Activated T-cell treated with anti-CD3 and anti-CD28 coated beads, Interleukin-2, amount 50 U/mL, for 72 hours (primary cell): ENCODE measurements at places on chromosomes 6 and 20. TPM values are rescaled to one million over a fixed set of nuclear protein-coding genes. Genes with fewer than 3 reads are reported as not detected.

GRCh38 chr20:19928328-19929011, 88.7 kb upstream of the NAA20 start:
- H3K4me3 ChIP-seq = no peak overlapping the region
- no peaks in the 10 kb centered on the region for H3K4me1 ChIP-seq
- H3K36me3 ChIP-seq = no peaks in the 10 kb centered on the region
- no peak for DNase-seq

GRCh38 chr6:25041485-25042035, 105.8 kb upstream of the RIPOR2 start:
- no peaks in the 10 kb centered on the region for H3K27me3 ChIP-seq
- peak overlapping the region; percentile 100 for H3K27ac ChIP-seq
- peak overlapping the region; percentile 100 for H3K4me3 ChIP-seq
- DNase-seq = no peak

GRCh38 chr6:167487749-167488664, 163.1 kb downstream of the TTLL2 start:
- no peaks in the 10 kb centered on the region for H3K36me3 ChIP-seq
- no peak overlapping the region for H3K27ac ChIP-seq
- DNase-seq = no peak

DNA sequence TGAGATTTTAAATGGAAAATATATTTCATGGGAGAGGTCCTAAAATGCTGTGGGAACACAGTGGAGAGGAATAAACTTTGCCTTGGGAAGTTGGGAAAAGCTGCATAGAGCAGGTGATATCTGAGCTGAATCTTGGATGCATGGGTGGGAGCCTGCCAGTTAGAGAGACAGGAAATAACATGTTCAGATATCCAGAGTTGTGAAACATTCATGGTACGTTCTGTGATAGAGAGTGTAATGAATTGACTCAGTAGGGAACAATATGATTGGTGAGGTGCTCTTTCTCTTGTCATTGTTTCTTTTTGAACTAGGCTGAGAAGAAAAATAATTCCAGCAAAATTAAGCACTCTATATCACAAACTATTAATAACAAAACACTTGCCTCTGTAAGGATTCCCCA, 72.8 kb downstream of the RPS12 start:
- no peak overlapping the region for H3K4me3 ChIP-seq
- no peaks in the 10 kb centered on the region for H3K4me1 ChIP-seq
- peaks cover 15% of the 10 kb centered on the region for H3K27me3 ChIP-seq
- H3K36me3 ChIP-seq = peaks cover 1% of the 10 kb centered on the region
- no peak for DNase-seq

DNA sequence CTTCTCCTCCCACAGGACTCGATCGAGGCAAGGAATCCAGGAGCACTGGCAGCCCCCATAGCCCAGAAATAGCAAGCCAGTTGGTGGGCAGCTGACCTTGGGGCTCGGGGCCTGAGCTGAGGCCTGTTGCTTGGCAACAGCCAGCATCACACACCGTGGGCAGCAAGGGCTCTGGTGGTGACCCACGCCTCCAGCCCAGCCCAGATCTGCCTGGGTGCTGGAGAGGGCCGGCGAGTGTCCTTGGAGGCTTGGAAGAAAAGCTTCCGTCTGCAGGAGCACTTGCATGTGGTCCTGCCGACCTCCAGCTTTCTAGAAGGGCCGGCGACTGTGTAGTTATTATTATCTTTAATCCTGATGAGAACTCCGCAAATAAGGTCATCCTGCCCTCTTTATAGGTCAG, 67.3 kb downstream of the STK35 start:
- peaks cover 20% of the 10 kb centered on the region for H3K27me3 ChIP-seq
- no peak for DNase-seq
- no peak overlapping the region for H3K27ac ChIP-seq

DNA sequence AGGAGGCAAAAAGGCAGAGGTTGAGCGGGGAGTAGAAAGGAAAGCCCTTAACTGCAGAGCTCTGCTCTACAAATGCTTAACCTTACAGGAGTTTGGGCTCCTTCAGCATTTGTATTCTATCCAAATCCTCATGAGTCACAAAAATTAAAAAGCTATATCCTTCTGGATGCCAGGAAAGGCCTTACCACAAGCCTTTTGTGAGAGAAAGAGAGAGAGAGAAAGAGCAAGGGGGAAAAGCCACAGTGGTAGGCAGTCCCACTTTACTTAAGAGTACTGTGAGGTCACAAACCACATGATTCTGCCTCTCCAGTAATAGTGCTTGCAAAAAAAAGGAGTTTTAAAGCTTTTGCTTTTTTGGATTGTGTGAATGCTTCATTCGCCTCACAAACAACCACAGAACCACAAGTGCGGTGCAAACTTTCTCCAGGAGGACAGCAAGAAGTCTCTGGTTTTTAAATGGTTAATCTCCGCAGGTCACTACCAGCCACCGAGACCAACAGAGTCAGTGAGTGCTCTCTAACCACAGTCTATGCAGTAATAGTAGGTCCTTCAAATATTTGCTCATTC, at the start of gene RUNX2:
Gene RUNX2 (plus strand): TSS at position 375 of the 567 bp plus-strand sequence. CDS start 397 bp downstream, outside the sequence.
- H3K27me3 ChIP-seq = no peaks in the 10 kb centered on the region
- H3K4me3 ChIP-seq = peak within 1 kb of the TSS; percentile 88
- DNase-seq = peak; percentile 4
- peaks cover 44% of the 10 kb centered on the region for H3K4me1 ChIP-seq
- H3K27ac ChIP-seq = peak within 1 kb of the TSS; percentile 89

- H3K27me3 ChIP-seq = no peaks in the 10 kb centered on the region
- H3K36me3 ChIP-seq = peaks cover 2% of the 10 kb centered on the region
- no peak for DNase-seq
- H3K27ac ChIP-seq = no peak overlapping the region
- H3K4me1 ChIP-seq = peaks cover 38% of the 10 kb centered on the region
- peak overlapping the region; percentile 48 for H3K4me3 ChIP-seq
Observed at GRCh38 chr20:3788685-3789155, 2.2 kb upstream of the CENPB start.

DNA sequence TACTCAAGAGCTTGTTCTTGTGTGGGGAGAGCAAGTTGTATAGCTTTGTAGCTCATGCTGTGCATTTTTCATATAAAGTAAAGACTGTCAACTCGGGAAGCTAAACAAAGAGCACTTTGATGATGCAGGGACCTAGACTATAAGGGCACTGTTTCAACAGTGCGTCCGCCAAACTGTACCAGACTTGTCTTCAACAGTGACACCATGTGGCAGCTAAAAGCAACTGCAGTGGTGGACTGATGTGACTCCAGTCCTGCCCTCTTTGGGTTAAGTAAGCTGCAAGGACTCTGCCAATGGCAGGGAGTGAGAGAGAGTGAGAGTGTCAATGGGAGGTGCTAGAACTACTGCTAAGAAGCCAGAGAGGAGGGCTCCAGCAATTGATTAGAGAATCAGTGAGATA, 48.1 kb upstream of the MC3R start:
- no peaks in the 10 kb centered on the region for H3K4me1 ChIP-seq
- no peak overlapping the region for H3K27ac ChIP-seq

DNA sequence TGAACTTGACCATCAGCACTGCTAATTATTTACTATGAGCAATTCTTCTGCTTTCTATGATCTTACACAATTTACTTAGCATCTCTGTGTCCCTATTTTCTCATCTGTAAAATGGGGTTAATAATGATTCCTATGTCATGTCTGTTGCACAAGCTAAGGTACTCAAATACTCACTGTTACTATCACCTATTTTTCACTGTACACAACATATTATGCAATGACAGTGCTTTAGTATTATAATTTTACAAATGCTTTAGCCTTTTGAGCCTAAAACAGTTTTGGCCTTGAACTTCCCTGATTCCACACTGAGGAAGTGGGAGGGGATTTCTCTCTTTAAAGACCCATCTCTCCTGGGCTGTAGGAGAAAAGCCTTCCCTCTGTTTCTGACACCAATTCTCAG, 36.9 kb upstream of the THEMIS start:
- H3K36me3 ChIP-seq = peaks cover 12% of the 10 kb centered on the region
- no peak overlapping the region for H3K27ac ChIP-seq
- H3K27me3 ChIP-seq = no peaks in the 10 kb centered on the region
- peaks cover 71% of the 10 kb centered on the region for H3K4me1 ChIP-seq
- no peak overlapping the region for H3K4me3 ChIP-seq

GRCh38 chr6:97865612-97866011, 582.6 kb upstream of the MMS22L start:
- H3K36me3 ChIP-seq = no peaks in the 10 kb centered on the region
- DNase-seq = no peak
- H3K4me3 ChIP-seq = no peak overlapping the region
- no peak overlapping the region for H3K27ac ChIP-seq
- H3K27me3 ChIP-seq = no peaks in the 10 kb centered on the region

- H3K36me3 ChIP-seq = no peaks in the 10 kb centered on the region
- peaks cover 8% of the 10 kb centered on the region for H3K4me1 ChIP-seq
- H3K27me3 ChIP-seq = peaks cover 21% of the 10 kb centered on the region
- peak; percentile 1 for DNase-seq
- no peak overlapping the region for H3K4me3 ChIP-seq
- no peak overlapping the region for H3K27ac ChIP-seq
Observed at GRCh38 chr20:13684566-13685222, 46.0 kb upstream of the TASP1 start.

- no peak overlapping the region for H3K27ac ChIP-seq
- no peak overlapping the region for H3K4me3 ChIP-seq
- no peaks in the 10 kb centered on the region for H3K36me3 ChIP-seq
- peak; percentile 5 for DNase-seq
- peaks cover 18% of the 10 kb centered on the region for H3K27me3 ChIP-seq
Observed at GRCh38 chr20:58086763-58087561, 141.5 kb downstream of the ANKRD60 start.

- H3K27me3 ChIP-seq = peaks cover 38% of the 10 kb centered on the region
- no peak for DNase-seq
- H3K4me1 ChIP-seq = peaks cover 10% of the 10 kb centered on the region
- H3K4me3 ChIP-seq = peak overlapping the region; percentile 86
Observed at GRCh38 chr6:12956991-12957320, 240.4 kb downstream of the PHACTR1 start.

- no peak overlapping the region for H3K27ac ChIP-seq
- H3K4me1 ChIP-seq = no peaks in the 10 kb centered on the region
- no peaks in the 10 kb centered on the region for H3K36me3 ChIP-seq
- peaks cover 12% of the 10 kb centered on the region for H3K27me3 ChIP-seq
- H3K4me3 ChIP-seq = no peak overlapping the region
- DNase-seq = no peak
Observed at GRCh38 chr6:54072635-54073313, 38.5 kb upstream of the MLIP start.

DNA sequence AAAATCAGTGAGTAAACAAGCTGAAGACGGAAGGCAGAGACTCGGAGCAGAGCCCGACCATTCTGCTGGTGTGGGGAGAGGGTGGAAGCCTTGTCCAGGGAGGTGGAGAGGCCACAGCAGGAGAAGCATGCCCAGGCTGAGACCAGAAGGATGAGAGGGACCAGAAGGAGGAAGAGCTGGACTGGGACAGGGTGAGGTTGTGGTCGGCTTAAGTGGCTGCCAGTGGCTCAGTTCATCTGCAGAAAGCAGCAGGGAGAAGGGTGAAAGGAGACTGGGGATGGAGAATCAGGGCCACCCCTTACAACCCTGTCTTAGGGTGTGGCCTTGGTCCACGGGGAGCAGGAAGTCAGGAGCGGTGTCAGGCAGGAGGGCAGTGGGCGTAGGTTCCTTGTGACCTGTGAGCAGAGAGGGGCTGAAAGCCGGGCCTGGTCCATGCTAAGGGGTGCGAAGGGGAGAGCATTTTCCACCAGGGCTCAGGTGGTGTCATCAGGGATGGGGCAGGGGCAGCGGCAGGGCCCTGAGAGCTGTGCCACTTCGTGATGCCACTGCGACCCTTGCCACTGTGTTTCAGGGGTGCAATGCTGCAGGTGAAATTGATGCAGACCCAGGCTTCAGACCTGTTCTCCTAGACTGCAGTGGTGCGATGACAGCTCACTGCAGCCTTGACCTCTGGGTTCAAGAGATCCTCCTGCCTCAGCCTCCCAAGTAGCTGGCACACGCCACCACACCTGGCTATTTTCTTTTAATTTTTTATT, 81.1 kb downstream of the TTLL2 start:
- H3K27me3 ChIP-seq = no peaks in the 10 kb centered on the region
- H3K27ac ChIP-seq = no peak overlapping the region
- no peak for DNase-seq
- no peaks in the 10 kb centered on the region for H3K4me1 ChIP-seq

- H3K27ac ChIP-seq = no peak overlapping the region
- H3K4me1 ChIP-seq = no peaks in the 10 kb centered on the region
- H3K27me3 ChIP-seq = peaks cover 7% of the 10 kb centered on the region
- no peak for DNase-seq
- no peaks in the 10 kb centered on the region for H3K36me3 ChIP-seq
- no peak overlapping the region for H3K4me3 ChIP-seq
Observed at GRCh38 chr6:32427218-32427617, 12.5 kb upstream of the HLA-DRA start.

DNA sequence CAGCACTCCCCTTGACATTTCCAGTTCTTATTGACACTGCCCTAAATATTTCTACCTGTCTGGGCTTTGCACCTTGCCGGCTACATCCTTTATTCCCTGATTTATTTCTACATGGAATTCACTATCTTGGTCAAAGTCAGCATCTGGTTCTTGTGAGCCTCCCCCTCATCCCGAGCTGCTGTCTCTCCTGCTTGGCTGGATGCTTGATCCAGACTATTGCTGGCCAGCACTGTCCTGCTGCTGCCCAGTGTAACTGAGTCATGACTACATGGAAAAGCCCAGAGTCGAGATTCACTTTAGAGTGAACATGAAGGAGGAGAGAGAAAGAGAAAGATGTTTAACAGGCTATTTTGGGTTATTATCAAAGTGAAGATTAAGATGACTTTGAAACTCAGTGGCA, 142.2 kb downstream of the OPN5 start:
- DNase-seq = no peak
- H3K27me3 ChIP-seq = no peaks in the 10 kb centered on the region
- H3K4me1 ChIP-seq = no peaks in the 10 kb centered on the region
- H3K4me3 ChIP-seq = no peak overlapping the region

DNA sequence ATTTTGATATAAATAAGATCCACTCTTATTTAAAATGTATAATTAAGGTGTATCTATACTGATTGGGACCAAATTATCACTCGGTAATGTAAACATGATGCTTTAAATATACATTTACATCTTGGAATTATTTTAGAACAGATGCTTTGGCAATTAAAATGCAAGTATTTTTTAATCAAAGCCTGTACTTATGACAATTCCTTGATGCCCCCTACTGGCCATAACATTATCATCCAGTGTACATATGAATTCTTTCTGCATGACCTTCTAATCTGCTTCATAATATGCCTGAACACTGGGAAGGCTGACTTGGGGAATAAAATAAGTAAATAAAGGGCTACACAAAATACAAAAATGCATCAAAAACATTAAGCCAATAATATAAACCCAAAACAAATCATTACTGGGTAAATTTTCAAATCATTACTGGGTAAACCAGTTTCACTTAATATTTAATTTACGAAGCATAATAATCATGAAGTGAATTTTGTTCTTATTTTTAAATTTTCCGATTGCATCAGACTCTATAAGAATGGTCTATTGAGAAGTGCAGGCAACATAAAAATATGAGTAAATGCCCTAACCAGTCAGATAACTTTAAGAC, 65.1 kb downstream of the CGA start:
- no peak overlapping the region for H3K27ac ChIP-seq
- DNase-seq = no peak
- H3K36me3 ChIP-seq = no peaks in the 10 kb centered on the region
- no peak overlapping the region for H3K4me3 ChIP-seq
- no peaks in the 10 kb centered on the region for H3K4me1 ChIP-seq

The HAO1 gene
- total RNA-seq = not detected

The TRIM40 gene
- total RNA-seq = not detected

The TREML1 gene
- not detected for total RNA-seq
